Stimulated activated CD4-positive, alpha-beta T cell treated with anti-CD3 and anti-CD28 coated beads, Interleukin-1b, Interleukin-23, amount 100 ng/mL, for 1 hour (primary cell): ENCODE measurements at places on chromosomes 6 and 20.

DNA sequence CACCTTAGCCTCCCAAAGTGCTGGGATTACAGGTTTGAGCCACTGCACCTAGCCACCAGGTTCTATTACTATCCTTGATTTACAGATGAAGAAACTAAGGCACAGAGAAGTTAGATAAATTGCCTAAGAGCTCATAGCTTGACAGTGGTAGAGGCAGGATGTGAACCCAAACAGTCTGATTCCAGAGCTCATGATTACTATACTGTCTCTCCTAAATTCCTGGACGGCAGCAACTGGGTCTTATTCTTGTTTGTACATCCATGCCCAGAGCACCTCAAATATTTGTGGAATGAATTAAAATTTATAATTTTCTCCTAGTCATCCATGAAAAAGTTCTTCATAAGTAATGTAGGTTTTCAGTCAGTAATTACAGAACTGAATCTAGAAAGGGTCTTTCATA is 15.1 kb downstream of the PDSS2 start:
- no peak for DNase-seq

DNA sequence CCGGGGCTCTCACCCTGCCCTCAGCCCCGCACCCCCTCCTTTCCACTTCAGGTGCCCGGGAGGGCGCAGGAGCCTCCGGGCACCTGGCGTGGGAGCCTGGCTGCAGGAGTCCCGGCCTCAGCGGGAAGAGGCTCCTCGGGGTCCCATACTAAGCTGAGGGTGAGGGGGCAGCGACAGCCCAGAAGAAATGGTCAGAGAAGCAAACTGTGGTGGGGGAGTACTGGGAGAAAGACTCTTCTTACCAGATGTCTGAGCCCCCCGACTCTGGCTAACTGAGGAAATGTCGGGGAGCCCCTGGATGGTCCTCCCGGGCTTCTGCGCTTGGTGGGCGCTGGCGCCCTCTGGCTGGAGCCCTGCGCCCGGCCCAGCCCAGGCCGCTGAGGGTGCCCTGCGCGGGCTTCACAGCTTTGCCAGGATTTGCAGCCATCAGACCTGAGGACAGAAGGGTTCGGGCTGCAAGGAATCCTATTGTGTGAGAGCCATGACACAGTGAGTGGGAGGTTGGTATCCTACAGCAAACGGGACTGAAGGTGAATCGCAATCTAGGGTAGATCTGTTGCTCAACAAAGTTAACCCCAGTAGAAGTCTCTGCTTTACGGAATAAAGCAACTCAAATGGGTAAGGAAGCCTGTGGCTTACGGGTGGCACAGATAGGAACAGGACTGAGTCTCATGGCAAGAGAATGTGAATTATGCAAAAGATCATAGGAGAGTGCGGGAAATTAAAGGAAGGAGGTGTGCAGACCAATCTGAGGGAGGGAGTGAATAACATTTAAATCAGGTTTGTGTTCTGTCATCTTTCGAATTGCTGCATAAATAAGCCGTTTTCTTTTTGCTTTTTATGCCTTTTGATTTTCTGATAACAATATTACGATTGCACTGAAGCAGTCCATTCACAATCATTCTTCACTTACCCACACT is 639 bp upstream of the RCAN2 start:
- no peak for DNase-seq

- no peak for DNase-seq
These were observed 2.2 kb downstream of the HSPA1B start for GRCh38 chr6:31829633-31830283.

- no peak for DNase-seq
These were observed 165.8 kb upstream of the EEF1E1 start for GRCh38 chr6:8268156-8268555.

DNA sequence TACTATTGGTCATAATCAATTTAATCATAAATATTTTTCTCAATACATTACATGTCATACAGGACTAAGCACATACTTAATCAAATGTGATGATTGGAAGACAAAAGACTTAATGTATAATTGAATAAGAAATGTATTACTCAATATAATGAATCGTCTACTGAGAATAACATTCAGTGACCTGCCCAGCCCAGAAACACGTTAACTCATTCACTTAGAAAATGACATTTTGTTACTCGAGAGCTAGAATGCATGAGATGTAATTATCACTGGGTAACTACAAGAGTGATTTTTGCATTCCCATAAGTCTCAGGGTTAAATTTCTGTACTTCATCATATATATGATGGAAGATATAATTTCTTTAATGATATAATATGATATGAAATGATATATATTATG is 444.8 kb downstream of the EYS start:
- no peak for DNase-seq

GRCh38 chr6:166562726-166563125 is 23.8 kb downstream of the RAMACL start:
- no peak for DNase-seq

DNA sequence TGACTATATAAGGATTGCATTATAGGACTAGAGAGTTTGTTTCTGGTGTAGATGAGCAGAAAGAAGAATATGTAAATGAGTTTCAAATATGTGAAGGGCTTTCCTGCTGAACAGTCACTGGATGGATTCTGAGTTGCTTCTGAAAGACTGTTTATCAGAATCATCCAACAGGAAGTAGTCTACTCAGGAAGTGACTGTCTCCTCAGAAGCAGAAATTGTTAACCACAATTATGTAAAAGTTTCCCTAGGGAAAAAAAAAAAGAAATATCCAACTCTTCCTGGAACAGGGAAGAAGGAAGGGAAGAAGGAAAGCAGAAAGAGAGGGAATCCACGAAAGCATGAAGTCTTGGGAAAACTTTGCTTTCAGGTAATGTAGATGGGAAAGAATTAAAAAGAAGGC is 138.9 kb downstream of the TENT5A start:
- DNase-seq = no peak

DNA sequence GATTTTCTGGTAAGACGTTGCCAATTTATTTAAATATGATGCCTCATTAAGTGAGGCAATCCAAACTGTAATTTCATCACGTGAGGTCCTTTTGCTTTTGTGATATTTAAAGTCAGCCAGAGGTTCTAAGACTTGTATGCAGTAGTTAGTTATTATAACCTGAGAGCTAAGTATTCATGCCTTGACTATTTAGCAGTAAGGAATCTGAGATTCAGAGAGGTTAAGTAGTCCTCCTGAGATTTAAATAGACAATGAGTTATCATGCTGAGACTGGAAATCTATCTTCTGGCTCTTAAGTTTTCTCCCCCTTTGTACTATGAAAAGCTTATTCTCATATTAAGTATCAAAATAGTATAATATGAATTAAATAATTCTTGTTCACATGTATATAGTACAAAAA is 158.0 kb downstream of the UTRN start:
- DNase-seq = no peak

- no peak for DNase-seq
These were observed 40.0 kb downstream of the PLG start for GRCh38 chr6:160742090-160742489.

DNA sequence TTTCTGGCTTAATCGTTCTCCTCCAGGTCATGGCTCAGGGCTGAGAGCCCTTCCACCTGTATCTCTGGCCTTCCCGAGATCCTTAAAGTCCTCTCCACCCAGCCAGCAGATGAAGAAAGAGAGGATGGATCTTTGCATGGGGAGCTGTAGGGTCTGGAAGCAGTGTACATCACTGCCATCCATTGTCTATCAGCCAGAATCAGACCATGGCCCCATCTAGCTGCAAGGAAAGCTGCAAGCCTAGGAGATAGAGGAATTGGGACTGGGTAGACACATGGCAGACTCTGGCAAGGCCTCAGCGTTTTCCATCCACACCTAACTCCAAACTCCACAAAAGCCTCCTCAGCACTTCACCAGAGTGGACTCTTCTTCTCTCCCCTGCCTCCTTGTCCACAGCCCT is 113.8 kb upstream of the MAFB start:
- no peak for DNase-seq

DNA sequence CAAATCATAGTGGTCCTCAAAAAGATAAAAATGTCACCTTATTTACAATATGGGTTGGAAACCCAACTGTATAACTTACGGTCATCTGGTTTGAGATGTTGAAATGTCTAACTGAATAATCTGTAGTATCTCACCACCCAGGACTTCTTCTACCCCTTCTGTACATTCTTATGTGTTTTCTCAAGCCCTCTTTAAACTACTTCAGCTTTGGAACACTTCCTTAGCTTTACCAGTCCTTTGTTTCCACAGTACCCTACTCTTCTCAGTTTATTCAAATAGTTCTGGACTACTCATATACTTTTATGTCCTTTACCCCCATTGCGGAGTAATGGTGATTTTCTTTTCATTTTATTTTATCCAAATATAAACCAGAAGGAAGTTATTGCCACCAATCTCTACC is 128.6 kb upstream of the FOXO3 start:
- DNase-seq = no peak
